ENCODE measurements at places on chromosomes 3 and 15.
A peak's percentile ranks its signal among the peaks of the same experiment; 100 is the strongest.

DNA sequence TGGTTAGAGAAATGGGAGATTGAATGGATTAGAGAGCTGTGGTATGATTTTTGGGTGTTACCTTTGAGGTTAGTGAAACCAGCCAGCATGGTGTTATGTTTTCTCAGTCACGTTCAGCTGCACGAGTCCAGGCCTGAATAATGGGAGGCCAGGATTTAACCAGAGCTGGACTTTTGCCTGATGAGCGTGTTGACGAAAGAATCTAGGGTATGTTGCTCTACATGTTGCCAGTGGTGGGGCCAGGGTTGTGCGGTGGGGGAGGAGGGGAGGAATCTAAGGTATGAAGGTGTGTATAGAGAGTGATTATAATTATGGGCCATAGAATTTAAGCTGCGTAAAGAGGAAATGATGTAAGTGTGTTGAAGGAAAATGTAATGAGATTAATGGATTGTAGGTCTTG lies 22.8 kb downstream of the MINDY2 start:
- DNase-seq = peak; percentile 87

GRCh38 chr3:32334675-32335074 lies 57.0 kb upstream of the CMTM7 start:
- DNase-seq = peak; percentile 20

GRCh38 chr3:194294199-194294894 lies 56.8 kb downstream of the CPN2 start:
- no peak for DNase-seq

DNA sequence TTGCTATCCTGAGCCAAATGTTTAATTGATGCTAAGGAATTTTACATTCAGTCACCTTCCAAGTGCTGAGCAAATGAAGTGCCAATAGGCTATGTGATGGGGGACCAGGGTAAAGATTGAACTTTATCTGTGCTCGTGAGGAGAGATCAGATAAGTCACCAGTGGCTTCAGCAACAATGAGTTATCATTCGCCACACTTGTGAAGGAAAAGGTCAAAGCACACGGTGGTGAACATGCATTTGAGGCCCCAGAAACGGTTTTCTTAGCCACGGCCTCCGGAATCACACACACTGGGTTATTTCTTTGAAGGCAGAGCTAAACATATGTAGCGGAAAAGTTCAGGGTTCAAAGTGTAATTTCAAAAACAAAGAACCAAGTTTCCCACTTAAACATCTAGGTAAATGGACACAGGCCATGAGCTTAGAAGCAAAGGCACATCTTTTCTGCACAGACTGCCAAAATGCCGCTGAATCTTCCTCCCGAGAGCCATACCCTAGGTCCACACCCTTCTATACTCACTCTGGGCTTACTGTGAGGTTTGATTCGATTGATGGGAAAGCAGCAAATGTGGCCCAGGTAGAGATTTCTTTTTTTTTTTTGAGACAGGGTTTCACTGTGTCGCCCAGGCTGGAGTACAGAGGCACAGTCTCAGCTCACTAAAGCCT lies 268.5 kb downstream of the SHQ1 start:
- no peak for DNase-seq

DNA sequence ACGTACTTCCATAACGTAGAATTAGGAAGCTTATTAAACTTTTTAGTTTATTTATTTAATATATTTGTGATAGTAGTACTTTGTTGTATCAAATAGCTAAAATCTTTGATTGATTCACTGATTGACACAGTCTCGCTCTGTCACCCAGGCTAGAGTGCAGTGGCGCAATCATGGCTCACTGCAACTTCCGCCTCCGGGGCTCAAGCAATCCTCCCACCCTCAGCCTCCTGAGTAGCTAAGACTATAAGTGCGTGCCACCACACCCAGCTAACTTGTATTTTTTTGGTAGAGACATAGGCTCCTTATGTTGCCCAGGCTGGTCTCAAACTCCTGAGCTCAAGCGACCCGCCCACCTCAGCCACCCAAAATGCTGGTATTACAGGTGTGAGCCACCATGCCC lies 5.7 kb downstream of the APH1B start:
- DNase-seq = no peak

- no peak for DNase-seq
Observed at GRCh38 chr15:56948000-56948763, 29.7 kb downstream of the TCF12 start.

DNA sequence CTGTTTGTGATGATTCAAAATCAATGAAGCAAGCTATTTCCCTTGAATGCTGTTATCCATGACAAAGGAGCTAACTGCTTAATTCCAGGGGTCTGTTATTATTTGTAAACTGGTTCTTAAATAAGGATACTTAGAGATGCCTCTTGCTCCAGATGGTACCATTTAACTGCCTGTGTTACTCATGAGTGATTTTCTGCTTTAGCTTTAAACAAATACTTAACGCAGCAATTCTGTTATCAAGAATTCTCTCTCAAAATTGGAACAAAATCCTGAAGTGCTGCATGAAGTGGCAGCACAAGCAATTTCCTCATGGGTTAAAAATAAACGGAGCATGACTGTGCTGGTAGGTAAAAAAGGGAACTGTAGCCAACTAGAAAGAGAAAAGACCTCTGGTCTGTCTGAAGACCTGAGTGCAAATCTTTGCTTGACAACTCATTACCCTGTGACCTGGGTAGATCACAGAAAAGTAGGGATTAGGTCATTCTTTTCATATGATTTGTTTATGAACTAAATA lies 62.5 kb upstream of the GBE1 start:
- DNase-seq = no peak

DNA sequence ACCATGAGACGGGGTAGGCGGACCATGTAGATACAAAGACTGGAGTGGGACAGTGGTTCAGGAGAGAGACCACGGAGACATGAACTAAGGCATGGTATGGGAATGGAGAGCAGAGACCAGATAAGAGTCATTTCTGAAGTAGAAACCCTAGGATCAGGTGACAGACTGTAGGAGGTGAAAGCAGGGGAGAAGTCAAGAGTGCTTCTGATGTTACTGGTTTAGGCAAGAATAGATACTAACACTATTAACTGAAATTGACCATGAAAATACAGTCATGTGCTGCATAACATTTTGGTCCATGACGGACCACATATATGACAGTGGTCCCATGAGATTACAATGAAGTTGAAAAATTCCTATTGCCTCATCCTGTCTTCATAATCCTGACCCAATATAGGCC lies 41.7 kb downstream of the RASGRP1 start:
- no peak for DNase-seq

- DNase-seq = no peak
Observed at GRCh38 chr3:62462104-62462762, 88.9 kb upstream of the FEZF2 start.

DNA sequence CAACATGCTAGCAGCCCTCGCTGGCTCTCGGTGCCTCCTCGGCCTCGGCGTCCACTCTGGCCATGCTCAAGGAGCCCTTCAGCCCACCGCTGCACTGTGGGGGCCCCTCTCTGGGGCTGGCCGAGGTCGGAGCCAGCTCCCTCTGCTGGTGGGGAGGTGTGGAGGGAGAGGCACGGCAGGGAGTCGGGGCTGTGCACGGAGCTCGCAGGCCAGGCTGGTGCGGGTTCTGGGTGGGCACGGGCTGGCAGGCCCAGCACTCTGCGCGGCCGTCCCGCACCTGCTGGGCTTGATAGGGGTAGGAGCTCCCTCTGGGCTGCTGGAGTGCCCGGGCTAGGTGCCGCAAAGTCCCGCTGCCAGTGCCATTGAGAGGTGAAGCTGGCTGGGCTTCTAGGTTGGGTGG lies 251.0 kb downstream of the SQOR start:
- DNase-seq = no peak

DNA sequence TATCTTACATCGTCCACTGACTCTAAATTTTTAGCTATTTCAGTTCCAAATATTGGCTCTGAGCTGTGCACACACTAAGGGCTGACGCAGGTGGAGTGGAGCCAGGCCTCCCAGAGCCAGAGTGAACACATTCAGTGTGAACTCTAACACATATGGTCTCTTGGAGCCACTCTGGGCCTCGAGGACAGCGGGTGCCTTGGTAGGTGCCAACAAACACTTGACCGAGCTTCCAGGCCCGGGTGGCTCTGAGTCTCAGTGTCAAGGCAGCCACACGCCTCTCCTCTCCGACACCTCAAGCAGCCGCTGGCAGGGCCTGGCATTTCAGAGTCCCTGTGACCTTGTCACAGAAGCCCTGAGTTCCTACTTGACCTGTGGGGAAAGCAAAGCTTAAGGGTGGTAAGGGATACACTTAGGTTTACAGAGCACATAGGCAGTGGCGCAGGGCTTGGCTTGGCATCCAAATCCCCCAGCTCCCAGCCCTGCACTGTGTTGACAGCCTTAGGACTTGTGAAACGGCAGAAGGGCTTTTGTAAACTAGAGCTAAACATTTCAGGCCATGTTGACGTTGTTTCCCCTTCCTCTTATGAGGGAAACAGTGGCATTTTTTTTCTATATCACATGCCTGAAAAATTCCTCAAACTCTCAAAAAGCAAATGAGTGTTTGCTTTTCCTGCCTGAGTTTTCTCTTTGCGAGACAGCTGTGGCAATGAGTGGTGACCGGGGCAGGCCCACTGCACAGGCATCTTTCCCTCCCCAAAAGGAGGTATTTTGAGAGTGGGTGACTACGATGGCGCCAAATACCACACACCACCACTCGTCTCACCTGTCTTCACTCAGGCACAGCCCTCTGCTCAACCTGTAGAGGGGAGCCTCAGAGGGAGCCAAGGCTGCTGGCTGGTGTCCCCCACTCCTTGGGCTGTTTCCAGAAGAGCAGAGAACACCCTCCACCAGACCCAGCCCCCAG lies 60.8 kb downstream of the DAPK2 start:
- no peak for DNase-seq

DNA sequence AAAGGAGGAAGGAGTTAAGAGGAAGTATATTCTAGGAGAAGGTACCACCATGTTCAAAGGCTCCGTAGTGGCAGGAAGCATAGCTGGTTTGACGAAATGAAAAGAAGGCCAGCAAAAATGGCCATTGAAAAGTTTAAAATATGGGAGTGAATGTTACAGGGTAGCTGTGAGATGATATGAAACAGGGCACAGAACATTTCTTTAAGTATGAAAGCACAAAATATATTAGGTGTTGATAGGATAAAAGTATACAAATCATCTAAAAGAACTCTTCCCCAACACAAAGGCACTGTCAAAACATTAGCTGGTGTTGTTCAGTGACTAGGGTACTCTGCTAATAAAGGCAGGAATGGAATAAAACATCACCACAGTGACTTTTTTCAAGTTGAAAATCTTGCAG lies 216.2 kb downstream of the LRRN1 start:
- DNase-seq = no peak

- DNase-seq = no peak
Observed at GRCh38 chr15:57731530-57732103, 25.1 kb downstream of the POLR2M start.

GRCh38 chr3:116669576-116669975 lies 40.0 kb upstream of the TUSC7 start:
- no peak for DNase-seq

- peak; percentile 50 for DNase-seq
Observed at GRCh38 chr3:114827495-114827894, 319.6 kb downstream of the ZBTB20 start.

GRCh38 chr3:192106543-192106942 lies 620.8 kb downstream of the FGF12 start:
- DNase-seq = no peak

- DNase-seq = no peak
Observed at GRCh38 chr3:123157209-123157597, 44.5 kb upstream of the SEC22A start.

- DNase-seq = no peak
Observed at GRCh38 chr3:197541756-197542539, 13.8 kb downstream of the BDH1 start.

DNA sequence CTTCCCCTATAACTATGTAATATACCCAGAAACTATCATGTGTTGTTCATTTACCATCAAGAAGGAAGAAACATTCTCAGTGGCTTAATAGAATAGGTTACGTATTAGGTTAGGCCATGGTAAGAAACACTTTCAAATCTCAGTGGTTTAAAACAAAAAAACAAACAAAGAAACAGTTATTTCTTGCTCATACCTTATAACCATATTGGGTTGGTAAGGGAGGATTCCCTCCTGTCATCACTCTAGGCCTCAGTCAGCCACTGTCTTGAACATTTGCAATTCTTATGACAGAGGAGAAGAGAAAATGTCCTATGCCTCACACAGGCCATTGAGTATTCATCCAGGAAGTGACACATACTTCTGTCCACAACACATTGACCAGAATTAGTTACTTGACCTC lies 727.7 kb upstream of the NECTIN3 start:
- DNase-seq = no peak

DNA sequence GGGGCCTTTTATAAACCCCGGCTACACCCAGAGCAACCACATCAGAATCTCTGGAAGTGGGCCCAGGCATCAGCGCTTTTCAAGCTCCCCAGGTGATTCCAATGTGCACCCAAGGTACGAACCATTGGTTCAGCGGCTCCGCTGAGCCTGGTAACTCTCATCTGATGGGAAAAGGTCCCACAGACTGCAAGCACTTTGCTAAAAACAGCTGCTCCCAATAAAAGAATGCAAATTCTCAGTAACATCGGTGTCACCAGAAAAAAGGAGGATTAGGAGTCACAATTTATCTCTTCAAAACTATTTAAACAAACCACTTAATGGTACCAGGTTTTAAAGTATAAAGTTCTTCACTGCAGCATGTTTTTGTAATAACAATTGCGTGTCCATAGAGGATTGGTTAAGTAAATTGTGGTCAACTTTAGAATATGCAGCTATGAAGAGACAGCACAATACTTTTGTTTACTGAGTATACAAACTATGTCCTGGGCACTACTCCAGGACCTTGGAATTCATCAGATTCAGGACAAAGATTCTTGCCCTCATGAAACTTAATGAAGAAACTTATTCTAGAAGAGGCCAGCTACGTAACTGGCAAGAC lies 660.7 kb upstream of the ADAMTS9 start:
- no peak for DNase-seq

- no peak for DNase-seq
Observed at GRCh38 chr3:13526626-13526949, 22.3 kb upstream of the FBLN2 start.

GRCh38 chr3:79994397-79994796 lies 226.6 kb upstream of the ROBO1 start:
- no peak for DNase-seq

- DNase-seq = peak; percentile 11
Observed at GRCh38 chr15:49809894-49810609, 189.2 kb downstream of the DTWD1 start.

All from MCF 10A (cell line).